Activated B cell treated with CpG ODN at 0.5 μM for 24 hours (primary cell): ENCODE measurements at places on chromosomes 7 and 10. TPM values are rescaled to one million over a fixed set of nuclear protein-coding genes. Genes with fewer than 3 reads are reported as not detected.
A peak's percentile ranks its signal among the peaks of the same experiment; 100 is the strongest.

GRCh38 chr10:64430690-64431323, 909.6 kb downstream of the REEP3 start:
- no peak for DNase-seq

DNA sequence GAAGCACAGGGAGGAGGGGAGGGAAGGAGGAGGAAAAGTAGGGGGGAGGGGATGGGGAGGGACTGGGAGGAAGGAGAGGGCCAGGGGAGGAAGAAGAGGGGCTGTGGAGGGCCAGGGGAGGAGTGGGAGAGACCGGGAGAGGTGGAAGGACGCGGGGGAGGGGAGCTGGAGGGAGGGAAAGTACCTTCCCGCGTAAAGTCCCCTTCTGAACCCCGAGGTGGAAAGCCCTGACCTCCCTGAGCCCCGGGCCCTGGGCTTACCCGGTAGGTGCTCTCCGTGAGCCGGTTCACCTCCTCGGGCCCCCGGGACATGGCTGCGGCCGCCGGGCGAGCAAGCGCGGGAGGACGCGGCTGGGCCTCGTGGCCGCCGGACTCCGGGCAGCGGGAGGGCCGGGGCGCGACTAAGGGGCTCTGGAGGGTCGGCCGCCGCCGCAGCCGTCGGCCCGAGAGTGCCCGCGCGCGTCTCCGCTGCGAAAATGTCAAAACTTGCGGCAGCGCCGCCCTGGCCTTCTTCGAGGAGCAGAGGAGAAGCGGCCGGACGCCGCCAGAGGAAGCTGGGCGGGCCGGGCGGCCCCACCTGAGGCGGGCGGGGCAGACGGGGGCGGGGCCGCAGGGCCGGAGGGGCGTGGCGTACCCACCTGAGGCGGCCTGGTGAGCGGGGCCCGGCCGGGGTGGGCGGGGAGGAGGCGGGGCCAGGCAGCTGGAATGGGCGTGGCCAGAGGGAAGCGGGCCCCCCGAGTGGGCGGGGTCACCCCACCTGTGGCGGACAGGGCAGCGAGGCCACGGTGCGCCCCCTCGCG, at the start of gene BAIAP2L1:
BAIAP2L1 (minus strand) TSS at position 549 of the 799 bp plus-strand sequence; CDS start at position 311, 238 bp downstream.
- DNase-seq: peak; percentile 87

DNA sequence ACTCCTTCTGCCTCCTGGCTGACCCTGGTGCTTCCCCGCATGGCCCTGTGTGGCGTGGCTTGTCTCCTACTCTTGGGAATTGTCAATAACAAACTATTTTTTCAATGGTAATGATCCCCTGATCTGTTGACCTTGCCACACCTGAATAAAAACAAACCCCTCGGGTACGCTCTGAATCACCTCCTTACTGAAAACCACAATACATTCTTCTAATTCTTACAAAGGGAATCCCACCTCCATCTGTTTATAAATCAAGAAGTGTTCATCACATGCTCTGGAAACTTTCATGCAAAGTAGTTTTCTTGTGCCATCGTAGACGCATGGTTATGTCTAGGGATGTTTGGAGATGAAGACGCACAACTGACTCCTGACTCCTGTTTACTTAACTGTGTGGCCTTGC, 245.8 kb downstream of the FRMD4A start:
- DNase-seq: no peak

The HOXA13 gene
- not detected in 2 replicates for total RNA-seq

DNA sequence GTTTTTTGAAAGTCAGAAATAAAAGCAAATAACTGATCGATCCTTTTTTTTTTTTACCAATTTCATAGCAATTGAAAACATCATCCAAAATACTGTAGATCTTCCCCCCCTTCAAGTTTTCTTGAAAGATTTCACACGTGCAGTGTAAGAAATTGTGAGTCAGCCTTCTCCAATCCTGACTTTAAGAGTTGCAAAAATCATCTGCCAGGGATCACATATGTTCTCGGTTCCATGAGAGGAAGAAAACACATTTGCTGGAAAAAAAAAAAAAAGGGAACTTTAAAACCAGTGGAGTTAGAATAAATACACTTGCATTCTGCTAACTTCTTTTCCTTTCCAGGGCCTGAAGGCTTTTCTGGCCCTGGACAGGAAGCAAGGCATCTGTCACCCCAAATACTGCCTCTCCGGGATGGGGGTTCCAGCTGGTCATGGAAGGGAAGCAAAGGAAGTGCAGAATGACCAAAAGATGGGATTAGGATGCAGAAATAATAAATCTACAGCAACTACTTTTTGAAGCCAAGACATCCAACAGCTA, 198.4 kb upstream of the KIAA1217 start:
- no peak for DNase-seq

GRCh38 chr10:14618674-14619073, 156.0 kb downstream of the FAM107B start:
- no peak for DNase-seq

The SH2D4B gene
- 0.07 TPM in 1 of 2 replicates, not detected in the other for total RNA-seq

GRCh38 chr10:77028042-77028441, 609.6 kb downstream of the KCNMA1 start:
- no peak for DNase-seq
